Activated CD8-positive, alpha-beta memory T cell treated with anti-CD3 and anti-CD28 coated beads for 1 hour (primary cell): ENCODE measurements at places on chromosomes 1 and 21.

DNA sequence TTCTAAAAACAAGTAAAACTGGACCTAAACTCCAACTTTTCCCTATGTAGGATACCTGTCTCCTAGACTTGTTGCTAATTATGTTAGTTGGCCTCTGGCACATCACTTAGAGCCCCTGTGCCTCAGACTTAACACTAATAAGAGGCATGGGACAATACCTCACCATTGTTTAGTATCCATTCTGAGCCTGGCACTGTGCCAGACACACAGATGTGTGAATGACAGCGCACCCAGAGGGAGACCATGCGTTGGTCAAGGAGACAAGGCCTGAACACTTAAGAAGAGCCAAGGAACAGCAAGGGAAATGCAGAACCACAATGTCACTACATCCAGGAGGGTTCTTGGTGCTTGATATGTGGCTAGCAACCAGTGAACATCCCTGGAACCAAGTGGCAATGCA, 189.1 kb downstream of the FGGY start:
- DNase-seq: no peak

DNA sequence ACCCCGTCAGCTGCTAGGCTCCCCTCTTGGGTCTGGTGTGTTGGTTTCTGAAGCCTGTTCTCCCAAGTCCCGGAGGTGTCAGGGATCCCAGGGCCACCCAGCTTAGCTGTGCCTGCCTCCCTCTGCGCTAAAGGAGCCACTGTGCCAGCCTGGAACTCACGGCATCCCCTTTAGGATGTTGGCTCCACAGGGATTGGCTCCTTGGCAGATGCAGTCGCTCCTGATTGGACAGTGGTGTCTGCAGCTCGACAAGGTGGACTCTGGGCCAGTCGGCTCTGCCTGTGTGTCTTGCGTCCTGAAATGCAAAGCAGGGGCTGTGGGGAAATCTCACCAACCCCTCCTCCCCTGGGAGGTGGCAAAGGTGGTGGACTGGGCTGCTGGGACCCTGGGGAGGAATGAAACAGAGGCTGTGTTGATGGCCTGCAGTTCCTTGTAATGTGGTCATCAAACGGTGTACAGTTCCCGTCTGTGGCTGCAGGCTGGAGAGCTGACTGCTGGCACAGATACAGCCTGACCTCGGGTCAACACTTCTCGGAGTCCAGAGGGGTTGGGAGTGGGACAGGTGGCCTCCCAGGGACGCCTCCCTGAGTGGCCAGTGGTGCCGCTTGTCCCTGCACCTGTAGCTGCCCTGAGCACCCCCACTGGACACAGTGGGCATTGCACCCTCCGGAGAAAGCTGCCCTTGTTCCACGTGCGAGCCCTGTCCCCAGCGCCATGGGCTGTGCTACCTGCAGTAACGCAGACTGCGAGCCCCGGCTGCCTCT, 11.5 kb upstream of the KCNAB2 start:
- DNase-seq: no peak

- no peak for DNase-seq
These were observed 2.1 kb downstream of the KLHL21 start for GRCh38 chr1:6600410-6601048.

DNA sequence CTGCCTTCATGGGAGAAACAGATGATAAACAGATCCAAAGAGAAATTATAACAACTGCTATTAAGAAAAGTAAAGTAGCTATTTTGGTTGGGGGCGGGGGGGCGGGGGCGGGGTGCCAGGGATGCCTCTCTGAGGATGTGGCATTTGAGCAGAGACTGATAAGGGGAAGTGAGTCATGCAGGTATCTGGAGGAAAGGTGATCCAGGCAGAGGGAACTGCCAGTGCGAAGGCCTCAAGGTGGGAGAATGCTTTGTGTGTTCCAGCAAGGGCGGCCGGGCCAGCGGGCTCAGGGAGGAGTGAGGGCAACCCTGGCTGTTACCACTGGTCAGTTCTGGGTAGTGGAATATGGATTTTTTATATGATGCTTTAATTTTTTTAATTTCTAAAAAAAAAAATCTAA, 7.0 kb upstream of the TNFRSF1B start:
- no peak for DNase-seq

DNA sequence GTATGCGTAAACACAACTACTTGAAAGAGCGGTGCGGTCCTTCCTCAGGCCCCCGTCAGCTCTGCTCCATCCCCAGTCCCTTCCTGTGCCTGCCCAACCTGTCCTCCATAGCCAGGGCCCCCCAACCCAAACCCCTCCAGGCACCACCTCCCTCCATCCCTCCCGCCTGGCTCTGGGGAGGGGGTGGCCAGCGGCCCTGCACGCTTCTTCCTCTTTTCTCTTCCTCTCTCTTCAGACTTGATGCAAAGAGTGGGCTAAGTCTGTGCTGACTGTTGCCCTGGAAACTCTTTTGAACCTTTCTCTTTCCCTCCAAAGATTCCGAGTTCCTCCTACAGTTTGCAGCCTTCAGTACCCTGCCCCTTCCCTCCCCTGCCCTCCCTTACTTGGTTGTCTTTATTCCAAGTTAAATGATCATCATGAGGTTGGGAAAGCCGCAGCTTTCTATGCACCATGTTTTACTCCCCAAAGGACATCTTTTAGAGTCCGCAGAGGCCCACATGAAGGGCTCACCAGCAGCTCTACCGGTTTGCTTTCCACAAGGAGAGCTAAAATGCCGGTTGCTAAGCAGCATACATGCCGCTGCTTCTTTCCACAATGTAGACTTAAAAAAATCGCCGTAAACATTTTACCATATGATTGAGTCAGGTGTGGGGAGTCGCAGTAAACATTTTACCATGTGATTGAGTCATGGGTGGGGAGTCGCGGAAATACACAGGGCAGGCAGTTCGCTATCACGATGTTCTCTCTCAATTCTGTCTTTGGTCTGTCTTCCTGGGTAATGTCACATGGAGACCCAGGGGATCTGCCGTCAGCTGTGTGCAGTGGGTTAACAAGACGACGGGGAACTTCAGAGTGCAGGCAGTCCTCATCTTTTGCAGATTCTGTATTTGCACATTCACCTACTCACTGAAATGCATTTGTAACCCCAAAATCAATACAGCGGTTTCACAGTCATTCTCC, 525.3 kb downstream of the KIF26B start:
- no peak for DNase-seq

DNA sequence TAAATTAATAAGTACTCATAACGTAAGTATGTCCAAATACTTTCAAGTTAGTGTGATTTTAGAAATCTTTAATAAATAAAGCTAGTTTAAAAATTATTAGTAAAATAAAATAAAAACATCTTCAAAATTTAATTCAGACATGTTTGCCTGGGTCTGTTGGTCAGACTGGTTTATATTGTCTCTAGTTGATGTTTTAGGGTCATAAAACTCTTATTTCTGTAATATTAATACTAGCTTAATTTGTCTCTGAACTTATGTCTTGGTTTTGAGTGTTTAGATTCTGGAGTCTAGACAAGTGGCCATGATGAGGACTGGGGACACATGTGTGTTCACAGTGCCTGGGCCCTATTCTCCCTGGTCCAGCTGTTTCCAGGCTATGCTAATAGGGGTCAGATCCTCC, 184.5 kb upstream of the TNR start:
- DNase-seq: no peak

GRCh38 chr1:23872421-23872820, 4.3 kb upstream of the FUCA1 start:
- DNase-seq: no peak

- DNase-seq: no peak
These were observed 532.2 kb downstream of the MATN1 start for GRCh38 chr1:30191154-30191702.

GRCh38 chr1:171172471-171172870, 12.6 kb upstream of the FMO2 start:
- DNase-seq: no peak

- no peak for DNase-seq
These were observed 122.3 kb upstream of the ADAR start for GRCh38 chr1:154730259-154730658.

- DNase-seq: no peak
These were observed 164.9 kb downstream of the PTBP2 start for GRCh38 chr1:96886474-96886873.

DNA sequence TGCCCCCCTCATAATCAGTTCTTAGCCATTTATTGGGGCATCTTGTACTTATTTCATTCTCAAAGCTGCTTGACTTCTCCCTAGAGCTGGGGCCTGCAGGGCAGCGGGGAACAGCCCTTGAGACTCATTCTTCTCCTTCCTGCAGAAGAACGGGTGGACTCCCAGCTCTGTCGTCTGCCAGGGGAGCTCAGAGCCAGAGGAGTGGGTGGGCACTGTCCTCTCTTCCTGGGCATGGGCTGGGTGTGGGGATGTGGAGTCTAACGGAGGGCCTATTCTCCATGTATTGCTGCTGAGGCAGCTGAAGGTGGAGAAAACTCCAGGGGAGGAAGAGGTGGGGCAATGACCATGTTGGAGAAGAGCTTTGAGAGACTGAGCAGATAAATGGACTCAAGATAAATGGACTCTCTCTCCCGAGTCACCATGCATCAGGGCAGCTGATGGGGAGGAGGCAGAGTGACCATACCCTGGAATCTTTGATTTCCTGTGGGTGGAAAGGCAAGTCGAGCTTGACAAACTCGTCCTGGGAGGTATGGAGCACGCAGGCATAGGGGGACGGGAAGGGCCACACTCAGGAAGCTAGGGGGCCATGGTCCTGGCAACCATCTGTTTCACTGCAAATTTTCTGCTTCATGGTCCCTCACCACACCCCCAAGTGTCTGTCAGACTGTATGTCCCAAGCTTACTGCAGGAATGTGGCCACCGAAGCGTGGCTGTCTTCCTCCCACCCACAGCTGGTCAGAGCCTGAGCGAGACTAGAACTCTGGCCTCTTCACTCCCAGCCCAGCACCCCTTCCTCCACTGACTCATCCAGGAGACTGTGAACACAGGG, 56.9 kb upstream of the ATP2B4 start:
- DNase-seq: no peak

- DNase-seq: no peak
These were observed 51.2 kb downstream of the OPTC start for GRCh38 chr1:203544978-203545816.

DNA sequence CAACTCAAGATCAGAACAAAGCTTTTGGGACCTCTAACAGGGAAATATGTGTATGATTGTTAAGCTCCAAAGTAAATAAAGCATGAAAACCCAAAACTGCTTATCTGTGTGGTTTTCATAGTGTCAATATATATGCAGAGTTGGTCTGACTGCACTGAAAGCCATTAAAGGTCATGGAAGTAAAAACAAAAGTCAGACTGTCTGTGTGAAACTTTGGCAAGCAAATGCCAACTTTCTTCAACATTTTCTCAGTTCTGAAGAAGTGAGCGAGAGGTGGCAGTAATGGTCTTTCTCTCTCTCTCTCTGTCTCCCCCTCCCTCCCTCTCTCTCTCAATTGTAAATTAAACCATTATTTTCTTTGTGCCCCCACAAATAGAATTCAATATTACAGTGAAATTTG, 100.1 kb upstream of the S1PR1 start:
- no peak for DNase-seq

DNA sequence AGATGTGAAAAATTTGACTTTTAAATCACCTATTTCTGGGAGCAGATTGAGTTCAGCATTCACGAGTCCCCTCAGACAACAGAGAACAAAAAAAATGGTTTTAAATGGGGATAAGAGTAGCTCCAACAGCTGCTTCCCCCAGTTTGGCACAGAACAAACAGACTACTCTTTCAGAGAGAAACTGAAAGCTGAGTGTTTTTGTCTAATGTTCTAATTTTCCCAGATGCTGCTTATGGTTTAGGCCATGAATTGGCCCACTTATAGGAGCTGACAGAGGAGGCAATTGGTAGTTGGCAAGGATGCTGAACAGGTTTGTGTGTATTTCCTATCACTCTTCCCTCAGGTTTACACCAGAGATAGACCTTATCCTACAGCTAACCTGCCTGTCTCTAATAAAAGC, 1637.4 kb upstream of the PRMT6 start:
- DNase-seq: no peak

- DNase-seq: no peak
These were observed 60.7 kb upstream of the FMN2 start for GRCh38 chr1:240031009-240031408.

DNA sequence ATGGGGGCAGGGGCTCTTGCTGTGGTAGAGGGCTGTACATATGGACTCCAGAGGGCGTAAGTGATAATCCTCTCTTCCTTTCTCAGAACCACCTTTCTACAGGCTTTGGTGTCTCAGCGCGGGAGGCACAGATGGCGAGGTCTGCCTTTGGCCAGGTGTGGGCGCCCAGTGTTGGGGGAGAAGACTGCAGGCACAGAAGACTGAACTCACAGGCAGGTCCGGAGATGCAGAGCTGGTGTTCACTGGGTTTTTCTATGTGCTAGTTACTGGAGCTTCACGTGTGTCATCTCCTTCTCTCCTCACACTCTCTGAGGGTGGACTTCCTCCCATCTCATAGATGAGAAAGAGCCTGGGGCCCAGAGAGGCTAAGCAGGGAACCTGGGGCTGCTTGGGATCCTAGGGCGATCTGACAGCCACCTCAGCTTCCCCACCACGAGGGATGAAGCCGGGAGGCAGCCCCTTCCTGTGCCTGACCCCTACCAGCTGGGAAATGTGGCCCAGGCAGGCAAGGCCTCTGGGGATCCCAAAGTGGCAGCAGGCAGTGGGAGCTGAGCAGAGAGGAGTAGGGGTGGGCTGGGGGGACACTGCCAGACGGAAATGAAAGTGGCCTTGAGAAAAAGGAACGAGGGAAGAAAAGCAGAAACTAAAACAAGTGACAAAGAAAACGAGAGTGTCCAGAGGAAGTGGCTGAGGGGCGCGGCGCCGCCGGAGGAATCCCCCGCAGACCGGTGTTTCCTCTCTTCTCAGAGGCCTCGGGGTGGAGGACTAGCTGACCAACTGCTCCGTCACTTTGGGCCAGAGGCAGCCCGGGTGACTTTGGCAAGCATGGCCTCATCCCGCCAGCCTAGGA, 191.6 kb downstream of the HIVEP3 start:
- DNase-seq: no peak

DNA sequence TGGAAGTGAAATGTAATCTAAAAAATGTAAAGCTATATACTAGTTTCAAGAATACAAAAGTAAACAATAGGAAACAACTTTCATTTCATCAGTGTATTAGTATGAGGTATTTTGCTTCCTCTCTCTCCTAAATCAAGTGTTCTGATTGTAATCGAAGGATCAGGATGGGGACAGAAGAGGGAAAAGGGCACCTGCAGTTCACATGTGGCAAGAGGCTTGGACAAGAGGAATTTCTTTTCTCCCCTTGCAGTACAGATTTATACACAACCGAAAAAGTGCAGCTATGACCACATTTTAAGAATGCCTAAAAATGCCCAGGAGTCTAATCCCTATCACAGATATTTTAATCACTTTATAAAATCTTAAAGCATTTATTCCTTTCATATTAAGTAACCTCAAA, 63.7 kb downstream of the NRIP1 start:
- no peak for DNase-seq

- DNase-seq: peak; percentile 61
These were observed 72.1 kb downstream of the SKI start for GRCh38 chr1:2300004-2300771.
